GM06990 (cell line): ENCODE measurements at places on chromosomes 4 and X.

GRCh38 chr4:6342530-6343293, 73.1 kb downstream of the WFS1 start:
- DNase-seq: no peak

DNA sequence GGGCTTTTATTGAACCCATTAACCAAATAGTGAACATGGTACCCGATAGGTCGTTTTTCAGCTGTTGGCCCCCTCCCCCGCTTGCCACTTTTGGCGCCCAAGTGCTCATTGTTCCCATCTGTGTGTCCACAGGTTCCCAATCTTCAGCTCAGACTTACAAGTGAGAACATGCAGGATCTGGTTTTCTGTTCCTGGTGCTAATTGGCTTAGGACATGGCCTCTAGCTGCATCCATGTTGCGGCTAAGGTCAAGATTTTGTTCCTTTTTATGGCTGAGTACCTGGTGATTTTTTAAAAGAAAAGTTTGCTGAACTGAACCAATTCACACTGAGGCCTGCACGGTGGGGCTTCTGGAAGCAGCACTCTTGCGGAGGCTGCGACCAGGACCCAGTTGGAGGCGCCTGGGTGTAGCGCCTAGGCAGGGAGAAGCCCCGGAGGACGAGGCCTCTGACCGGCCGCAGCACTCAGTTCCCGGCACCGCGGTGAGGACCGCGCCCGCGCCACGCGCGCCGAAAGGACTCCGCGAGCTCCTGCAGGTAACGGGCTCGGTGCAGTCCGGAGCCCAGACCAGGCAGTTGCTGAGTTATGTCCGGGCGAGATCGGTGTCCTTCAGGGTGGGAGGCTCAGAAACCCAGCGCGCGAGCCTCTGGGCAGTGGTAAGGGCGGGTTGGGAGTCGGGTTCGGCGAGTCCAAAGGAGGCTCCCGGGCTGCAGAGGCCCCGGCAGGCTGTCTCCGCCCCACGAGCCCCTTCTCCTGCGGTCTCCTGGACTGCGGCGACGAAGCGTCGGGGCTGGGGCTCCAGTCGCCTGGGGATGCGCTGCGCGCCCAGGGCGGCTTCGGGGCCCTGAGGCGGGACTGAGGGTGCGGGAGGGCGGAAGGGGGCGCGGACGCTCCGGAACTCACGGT, 15.8 kb upstream of the SLC25A4 start:
- DNase-seq: peak; percentile 18

DNA sequence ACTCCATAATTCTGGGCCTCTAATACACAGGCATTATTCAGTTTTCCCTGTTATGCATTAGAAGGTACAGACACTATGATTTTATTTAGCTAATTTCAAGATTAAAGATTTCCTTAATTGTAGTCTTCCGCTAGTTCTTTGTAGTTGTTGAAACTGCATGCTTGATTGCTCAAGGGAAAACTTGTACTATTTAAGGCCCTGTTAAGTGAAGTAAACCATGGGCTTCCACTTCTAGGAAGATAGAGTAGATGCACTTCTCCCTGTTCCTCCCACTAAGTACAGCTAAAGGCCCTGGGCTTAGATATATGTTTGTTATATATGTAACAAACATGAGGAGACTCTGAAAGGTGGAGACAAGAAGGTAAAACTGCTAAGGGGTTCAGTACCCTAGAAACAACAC, 215.8 kb upstream of the LEF1 start:
- no peak for DNase-seq

DNA sequence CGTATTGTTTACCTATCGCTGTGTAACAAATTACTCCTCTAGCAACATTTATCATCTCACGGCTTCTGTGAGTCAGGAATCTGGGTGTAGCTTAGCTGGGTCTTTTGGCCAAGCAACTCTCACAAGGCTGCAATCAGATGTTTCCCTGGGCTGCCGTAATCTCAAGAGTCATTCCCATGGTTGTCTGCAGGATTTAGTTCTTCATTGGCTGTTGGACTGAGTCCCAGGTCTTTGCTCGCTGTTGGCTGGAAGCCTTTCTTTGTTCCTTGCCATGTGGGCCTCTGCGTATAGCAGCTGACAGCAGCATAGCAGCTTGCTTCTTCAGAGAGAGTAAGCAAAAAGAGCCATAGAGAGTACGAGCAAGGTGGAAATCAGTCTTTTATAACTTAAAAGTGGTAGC, 16.8 kb downstream of the POLR2B start:
- no peak for DNase-seq

DNA sequence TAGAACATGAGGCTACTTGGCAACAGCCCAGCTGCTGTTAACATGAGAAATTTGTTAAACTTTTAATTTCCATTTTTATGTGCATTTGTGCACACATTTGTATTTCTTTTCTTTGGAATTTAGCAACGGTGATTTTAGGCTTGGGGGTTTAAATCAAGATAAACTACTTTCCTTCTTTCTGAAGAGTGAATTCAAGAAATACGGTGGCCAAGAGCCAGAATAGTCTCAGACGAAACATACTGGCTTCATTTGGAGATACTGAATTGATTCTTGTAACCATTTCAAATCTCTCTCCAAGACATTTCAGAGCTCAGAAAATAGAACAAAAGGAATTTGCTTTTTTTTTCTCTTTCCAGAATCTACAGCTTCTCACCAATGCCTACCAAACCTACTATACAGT, 134.1 kb upstream of the SCML1 start:
- no peak for DNase-seq

DNA sequence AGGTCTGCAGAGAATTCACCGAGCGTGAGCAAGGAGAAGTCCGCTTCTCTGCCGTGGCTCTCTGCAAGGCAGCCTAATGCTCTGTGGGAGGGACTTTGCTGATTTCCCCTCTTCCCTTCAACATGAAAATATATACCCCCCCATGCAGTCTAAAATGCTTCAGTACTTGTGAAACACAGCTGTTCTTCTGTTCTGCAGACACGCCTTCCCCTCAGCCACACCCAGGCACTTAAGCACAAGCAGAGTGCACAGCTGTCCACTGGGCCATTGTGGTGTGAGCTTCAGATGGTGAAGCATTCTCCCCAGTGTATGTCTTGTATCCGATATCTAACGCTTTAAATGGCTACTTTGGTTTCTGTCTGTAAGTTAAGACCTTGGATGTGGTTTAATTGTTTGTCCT, 11.3 kb downstream of the UCHL1 start:
- no peak for DNase-seq

DNA sequence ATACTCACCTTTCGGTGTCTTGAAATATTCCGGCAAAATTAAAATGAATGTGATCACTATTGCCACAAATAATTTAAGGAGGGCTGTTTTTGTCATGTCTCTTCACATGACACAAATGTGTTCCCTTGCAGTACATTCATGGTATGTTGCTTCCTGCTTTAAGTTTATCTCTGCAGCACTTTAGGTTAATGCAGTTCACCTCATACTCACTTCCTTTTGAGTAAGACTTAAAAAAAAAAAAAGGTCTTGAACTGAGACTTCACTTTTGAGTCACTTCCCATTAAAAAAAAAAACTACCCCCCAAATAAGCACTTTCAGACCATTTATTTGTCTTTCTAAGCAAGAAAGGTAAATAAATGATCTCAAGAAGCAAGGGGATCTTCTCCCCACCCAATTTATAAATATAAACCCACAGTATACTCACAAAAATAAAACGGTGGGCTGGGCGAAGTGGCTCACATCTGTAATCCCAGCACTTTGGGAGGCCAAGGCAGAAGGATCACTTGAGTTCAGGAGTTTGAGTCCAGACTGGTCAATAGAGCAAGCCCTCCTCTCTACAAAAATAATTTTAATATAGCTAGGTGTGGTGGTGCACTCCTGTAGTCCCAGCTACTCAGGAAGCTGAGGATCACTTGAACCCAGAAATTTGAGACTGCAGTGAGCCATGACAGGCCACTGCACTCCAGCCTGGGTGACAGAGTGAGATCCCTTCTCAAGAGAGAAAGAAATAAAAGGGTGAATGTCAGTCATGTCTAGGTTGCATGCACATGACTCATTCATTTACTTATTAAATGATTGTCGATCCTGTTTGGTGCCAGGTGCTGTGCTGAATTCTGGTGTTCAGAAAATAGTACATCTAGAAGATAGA, at the start of gene TMEM156:
Gene TMEM156, minus strand, starts transcription at position 192 of the 868 bp plus-strand sequence. Its CDS starts 96 bp downstream, at position 96.
- DNase-seq: peak; percentile 79

DNA sequence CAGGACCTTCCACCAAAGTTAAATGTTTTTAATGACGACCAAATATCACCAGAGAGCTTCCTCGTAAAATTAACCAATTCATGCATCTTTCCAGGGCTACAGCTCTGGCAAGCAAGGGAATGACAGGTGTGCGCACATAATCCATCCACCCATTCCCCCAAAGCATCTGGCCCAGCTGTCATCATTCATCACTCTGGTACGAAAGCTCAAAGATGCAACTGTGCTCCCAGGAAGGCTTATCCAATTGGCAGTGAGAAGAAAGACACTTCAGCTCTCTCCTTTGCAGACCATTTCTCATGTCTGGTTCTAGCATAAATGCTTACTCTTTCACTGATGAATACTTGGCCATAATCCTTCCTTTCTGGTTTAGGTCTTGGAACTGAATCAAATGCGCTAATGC, 139.2 kb downstream of the NSUN7 start:
- DNase-seq: no peak

DNA sequence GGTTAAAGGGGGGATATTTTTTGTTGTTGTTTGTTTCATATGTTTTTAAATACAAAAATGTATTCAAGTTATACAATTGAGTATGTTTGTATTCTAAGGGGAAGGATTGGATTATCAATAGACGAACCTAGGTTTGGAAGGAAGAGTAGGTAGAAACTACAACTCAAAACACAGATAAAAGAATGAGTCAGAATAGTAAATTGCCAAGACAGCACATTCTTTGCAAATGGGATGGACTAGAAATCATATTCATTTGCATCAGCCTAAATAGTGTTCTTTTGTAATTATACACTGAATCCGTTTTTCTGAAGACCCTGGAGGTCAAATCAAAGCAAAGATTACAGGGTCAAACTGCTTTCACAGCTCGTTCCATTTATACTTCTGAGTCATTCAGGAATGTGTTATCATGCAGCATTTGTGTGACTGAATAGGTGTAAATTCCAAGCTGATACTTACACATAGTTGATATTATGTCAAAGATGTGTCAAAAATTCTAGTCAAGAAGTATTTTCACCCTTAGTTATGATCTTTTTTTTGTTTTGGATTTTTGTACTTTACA, 273.3 kb upstream of the FAT4 start:
- no peak for DNase-seq

DNA sequence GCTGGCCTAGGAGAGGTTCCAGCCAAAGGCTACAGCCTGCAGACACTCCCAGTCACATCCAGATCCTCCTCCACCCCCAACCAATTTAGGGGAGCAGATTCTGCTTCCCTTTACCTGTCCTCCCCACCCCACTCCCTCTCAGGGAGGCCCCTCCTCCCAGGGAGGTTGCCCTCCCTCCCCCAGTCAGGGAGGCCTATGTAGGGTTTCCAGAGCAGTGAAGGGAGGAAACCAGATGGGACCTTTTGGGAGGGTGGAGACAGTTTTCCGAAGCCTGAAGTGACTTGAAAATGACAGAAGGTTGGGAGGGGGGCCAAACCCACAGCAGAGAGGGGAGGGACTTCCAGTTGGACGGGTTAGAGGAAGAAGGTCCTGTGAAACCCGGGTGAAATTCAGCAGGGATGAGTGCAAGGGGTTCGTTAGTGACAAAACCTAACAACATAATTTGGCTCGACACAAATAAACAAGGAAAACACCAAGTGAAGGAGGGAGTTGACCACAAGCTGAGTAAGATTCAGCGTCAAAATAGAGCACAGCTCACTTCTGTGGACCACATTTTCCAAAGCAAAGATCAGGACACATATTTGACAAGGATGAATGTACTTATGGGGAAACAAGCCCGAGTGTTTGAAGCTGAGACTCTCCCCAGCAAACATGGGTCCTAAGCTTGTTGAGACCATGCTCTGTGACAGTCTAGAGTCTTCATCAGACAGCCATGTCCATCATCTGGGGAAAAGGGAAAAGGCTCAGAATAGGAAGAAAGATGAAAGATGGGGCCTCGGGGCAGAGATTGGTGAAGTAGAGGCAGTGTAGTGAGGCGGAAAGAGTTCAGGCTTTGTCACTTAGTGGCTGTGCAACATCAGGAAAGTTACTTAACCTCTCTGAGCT, 46.4 kb downstream of the PRPS1 start:
- no peak for DNase-seq

GRCh38 chrX:489820-490219, 103.1 kb upstream of the PPP2R3B start:
- no peak for DNase-seq

GRCh38 chr4:153232768-153233167, 28.5 kb downstream of the TRIM2 start:
- no peak for DNase-seq

DNA sequence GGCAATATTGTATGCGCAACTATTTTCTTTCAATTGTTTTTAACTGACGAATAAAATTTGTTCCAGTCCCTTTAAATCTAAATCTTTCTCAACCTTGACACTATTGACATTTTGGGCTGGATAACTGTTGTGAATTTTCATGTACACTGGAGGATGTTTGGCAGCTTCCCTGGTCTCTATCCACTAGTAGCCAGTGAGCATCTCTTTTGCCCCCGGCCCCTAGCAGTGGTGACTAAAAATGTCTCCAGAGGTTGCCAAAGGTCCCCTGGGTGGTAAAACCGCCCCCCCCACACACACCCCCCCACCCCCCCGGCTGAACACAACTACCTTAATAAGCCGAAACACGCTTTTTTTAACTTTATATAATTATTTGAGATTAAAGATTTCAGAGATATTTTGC, 514 bp downstream of the FANCB start:
- no peak for DNase-seq

DNA sequence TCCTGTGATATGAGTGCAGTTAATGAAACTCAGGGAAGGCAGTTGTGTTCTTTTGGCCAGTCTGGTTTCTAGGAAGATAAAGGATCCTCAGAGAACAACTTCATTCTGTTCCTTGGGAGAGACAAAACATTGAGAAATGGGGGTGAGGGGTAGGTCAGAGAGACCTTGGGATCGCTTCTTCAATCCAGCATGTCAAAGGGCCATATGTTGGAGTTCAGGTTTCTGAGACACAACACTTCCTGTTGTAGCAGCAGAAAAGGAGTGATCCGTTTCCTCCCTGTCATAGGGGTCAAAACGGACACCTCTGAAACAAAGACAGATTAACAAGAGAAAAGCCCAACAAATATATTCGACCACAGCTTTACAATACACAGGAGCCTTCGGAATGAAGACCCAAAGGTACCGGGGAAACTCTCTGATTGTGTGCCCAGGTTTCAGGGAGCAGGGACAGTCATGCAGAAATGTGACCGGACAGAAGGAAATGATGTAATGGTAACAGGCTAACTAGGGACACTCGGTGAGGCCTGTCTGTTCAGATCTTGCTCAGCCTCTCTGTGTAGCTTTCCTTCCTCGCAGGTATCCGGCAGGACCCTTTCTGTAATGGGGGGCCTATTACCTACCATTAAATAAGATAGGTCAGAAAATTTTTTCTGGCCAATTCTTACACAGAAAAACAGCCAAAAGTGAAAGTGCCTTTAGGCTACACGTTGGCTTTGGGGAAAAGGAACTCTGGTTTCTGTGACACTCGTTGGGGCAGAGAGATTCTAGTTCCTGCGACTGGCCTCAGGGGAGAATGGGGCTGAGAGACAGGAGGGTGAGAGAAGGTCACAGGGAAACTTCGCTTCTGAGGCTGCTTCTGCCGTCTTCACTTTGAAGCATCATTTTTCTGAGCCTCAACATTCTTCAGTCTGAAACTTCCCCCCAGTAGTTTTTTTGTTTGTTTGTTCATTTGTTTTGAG, 103.3 kb upstream of the TLR3 start:
- DNase-seq: peak; percentile 43

- DNase-seq: no peak
Observed at GRCh38 chr4:87523307-87523706, 5.9 kb downstream of the SPARCL1 start.

- DNase-seq: peak; percentile 86
Observed at GRCh38 chr4:38132107-38132673, 172.0 kb downstream of the PTTG2 start.

GRCh38 chrX:38803243-38803587, 2.0 kb downstream of the MID1IP1 start:
- no peak for DNase-seq
